ENCODE measurements at places on chromosomes 6 and 20. TPM values are rescaled to one million over a fixed set of nuclear protein-coding genes. Genes with fewer than 3 reads are reported as not detected.

GRCh38 chr6:117906507-117906957 lies 532 bp upstream of the SLC35F1 start:
- no peak for DNase-seq

DNA sequence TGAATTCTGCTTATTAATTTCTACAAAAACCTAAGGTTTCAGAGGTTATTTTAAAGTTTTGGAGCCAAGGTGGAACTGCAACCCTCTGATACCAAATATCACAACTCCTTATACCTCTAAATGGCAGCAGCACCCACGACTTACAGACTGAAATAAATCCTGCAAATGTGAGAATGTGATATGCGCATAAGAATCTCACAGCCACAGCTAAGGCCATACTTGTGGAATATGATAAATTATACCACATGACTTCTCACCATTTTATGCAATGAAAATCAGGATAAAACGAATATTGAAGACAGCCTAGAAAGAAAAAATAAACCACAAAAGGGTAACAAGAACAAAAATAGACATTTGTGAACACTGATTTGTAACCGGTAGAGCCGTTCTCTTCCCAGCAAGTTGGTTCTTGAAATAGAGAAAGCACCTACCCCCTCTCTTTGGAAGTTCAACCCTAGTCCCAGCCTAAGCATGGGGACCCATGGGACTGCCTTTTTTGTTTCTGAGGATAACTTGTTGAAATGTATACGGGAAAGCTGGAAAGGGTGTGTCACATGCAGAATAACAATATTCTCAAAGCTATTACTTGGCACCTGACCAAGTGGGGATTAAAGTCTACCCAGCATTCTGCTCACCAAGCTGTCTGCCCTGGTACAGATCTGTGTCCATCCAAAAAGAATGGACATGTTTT lies 47.1 kb upstream of the MCM9 start:
- no peak for DNase-seq

- DNase-seq: no peak
Measured at GRCh38 chr6:13431861-13432465, 55.4 kb downstream of the GFOD1 start.

DNA sequence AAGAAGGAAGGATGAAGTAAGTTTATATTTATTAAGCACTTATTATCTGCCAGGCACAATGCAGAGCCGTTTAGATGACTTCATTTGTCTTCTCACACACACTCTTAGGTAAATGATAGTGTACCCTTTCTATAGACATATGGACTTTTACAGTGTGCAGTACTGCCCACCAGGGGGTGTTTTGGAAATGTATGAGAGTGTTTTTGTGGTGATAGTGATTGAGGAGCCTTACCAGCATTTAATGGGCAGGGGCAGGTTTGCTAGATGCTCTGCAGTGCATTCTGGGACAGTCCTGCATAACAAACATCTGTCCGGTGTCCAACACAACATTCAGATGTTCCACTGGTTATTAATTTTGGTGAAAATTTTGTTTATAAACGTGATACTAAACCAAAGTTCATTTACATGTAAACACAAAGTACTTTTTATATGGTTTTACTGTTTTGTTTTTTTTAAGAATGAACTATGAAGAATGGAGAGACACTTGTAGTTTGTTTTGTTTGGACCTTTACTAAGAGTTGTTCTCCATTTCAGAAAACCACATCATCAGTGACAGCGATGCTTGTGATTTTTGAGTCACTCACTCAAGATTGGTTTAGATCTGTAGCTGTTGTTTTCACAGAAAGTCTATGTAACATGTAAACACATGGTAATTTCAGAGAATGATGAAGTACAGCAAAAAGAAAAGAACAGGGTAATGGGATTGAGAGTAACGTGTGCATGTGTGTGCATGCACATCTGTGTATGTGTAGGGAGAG lies 19.9 kb downstream of the KCNS1 start:
- DNase-seq: no peak

DNA sequence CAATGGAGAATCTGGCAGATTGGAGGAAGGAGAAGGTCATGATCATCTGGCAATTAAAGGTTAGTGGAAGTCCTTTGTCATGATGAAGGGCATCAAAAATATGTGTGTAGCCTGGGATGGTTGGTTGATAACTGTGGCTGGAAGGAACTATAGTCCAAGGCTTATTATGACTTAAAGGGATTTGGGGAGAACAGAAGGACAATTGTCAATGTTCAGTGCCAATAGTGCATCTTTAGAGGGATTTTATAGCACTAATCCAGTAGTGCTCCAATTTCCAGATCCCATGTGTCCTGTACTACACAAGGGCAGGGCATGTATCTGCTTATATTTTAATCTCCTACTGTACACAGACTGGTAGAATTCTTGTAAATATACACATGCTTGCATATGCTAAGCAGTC lies 5.0 kb upstream of the ZBTB24 start:
- DNase-seq: peak; percentile 25

GRCh38 chr6:116008470-116009243 lies 52.0 kb downstream of the FRK start:
- no peak for DNase-seq

DNA sequence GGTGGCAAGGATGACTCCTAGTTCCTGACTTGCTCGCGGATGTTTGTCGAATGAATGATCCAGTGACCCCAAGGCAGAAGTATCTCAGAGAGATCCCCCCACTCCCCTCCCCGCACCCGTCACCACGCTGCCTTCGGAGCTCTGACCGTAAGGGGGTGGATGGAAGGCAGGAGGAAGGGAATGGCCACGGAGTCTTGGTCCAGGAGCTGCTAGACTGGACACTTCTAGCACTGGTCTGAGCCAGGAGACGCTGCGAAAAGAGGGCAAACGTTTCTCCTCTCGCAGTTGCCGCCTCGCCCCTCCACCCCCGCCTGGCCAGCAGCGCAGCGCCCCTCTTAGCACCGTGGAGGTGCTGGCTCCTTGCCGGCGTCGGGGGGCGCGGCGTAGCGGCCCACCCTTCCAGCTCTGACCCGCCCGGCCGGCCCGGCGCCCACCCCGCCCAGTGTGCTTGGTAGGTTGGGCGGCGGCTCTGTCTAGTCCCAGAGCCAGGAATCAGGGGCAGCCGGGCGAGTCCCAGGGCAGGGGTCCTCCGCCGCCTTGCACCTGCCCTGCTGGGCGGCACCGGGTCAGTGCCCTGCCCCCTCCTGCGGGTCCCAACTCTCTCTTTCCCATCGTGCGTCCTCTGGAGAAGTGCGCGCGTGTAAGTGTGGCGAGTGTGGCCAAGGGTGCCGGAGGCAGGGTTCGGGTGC lies 2.4 kb upstream of the DBNDD2 start:
- no peak for DNase-seq

GRCh38 chr20:37995856-37996605 lies 37.2 kb downstream of the TTI1 start:
- no peak for DNase-seq

- DNase-seq: no peak
Measured at GRCh38 chr6:48068278-48069251, 42.4 kb downstream of the PTCHD4 start.

DNA sequence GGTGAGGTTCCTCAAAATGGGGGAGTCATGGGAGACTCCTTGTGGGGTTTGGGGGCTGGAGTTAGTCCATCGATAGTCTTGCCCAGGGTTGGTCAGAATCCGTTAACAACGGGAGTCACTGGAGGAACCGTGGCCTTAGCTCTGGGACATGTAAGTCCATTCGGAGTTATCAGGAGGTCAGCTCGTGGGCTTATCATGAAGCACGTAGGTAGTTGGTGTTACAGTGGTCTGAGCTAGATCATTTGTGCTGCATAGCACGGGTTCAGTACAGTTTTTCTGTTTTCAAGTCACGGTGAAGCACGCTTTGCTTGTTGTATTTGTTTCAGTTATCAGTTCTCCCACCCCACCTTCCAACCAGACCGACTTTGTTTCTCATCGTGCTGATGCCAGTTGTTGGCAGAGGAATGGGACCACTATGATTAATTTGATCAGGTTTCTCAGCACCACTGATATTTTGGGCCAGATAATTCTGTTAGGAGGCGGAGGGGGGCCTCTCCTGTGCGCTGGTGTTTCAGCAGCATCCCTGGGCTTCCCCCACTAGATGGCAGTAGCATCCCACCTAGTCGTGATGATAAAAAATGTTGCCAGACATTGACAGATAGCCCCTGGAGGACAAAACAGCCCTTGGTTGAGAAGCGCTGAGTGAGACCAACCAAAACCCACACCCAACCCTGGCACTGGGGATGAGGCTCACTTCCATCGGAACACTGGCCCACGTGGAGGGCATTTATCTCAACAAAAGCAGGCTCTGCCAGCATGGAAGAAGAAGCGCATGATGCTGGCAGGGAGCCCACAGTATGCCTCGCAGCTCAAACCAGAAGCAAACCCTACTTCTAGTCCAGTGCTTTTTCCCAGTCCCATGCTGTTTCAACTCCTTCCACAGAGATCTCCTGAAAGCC lies 2.2 kb upstream of the APMAP start:
- peak; percentile 91 for DNase-seq

- no peak for DNase-seq
Measured at GRCh38 chr20:44465001-44465560, 10.6 kb upstream of the TTPAL start.

GRCh38 chr6:142543606-142544005 lies 241.8 kb downstream of the ADGRG6 start:
- DNase-seq: no peak

DNA sequence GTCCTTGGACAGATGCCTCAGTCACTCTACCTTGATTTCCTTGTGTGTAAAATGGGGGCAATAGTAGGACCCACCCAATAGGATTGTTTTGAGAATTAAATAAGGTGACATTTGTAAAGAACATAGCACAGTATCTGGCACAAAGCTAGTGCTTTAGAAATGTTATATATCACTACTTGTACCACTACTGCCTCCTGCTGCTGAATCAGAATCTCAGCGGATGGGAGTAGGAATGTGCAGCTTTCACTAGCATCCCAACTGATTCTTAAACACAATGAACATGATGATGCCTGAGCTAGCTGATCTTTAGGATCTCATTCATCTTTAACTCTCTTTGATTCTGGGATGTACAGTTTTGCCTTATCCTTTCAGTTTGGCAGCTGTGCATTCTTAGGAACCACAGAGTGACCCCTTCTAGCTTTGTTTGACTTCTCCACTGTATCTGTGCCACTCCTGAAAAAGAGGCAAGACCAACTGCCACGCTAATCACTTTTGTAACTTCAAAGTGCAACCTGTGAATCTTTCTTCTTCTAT lies 7.2 kb downstream of the PBOV1 start:
- DNase-seq: no peak

DNA sequence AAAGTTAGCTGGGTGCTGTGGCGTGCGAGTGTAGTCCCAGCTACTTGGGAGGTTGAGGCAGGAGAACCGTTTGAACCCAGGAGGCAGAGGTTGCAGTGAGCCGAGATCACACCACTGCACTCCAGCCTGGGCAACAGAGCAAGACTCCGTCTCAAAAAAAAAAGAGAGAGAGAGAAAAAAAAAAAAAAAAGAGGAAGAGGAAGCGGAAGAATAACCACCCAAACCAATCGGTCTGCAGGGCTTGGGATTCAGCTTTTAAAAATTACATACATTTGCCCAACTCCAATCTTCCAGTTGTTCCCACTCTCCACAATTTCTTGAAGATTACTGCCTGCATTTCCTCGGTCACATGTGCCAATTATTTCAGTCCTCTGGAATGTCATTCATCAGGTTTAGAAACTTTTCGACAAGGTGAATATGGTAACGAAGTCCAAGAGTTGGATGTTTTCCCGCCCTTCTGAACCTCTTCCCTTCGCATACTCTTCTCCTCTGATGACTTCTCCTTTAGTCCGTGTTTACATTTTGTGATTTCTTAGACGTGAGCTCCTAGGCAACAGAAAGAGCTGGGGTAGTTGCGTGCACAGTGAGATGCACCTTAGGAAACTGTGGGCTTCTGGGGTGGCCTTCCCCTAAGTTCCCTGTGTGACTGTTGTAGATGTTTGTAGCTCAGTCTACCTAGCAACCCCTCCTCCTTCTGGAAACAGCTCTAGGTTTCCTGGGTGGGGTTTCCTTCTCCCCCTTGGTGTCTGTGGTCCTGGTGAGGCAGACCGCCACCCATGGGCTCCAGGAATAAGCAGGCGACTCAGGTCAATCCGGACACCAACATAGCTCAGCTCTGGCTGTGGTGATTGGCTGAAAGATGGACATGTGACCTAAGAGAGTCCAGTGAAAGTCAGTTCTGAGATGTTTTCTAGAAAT lies 63.0 kb upstream of the NCOA3 start:
- no peak for DNase-seq

- DNase-seq: no peak
Measured at GRCh38 chr20:18532626-18533025, 24.9 kb downstream of the SEC23B start.

- no peak for DNase-seq
Measured at GRCh38 chr6:16130932-16131387, 2.1 kb downstream of the MYLIP start.

DNA sequence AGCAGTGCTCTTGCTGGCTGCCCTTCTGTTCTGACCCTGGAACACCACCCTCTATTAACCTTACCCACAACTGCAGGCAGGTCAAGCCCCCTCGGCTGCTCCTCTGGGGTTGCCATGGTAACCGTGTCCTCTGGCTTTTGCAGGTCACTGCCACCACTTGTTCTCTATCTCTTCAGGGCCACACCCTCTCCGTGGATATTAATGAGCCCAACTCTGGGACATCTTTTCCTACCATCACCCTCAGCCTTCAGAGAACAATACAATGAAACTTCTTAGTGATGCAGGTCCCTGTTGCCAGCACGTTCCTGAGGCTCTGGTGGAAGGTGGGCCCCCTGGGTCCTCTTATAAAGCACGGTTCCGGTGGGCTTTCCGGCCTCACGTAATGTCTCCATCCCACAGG lies 30.8 kb upstream of the MICB start:
- DNase-seq: peak; percentile 80

- DNase-seq: no peak
Measured at GRCh38 chr6:52553719-52554118, 23.1 kb downstream of the TRAM2 start.

GRCh38 chr6:165804331-165805066 lies 141.5 kb upstream of the PDE10A start:
- DNase-seq: no peak

DNA sequence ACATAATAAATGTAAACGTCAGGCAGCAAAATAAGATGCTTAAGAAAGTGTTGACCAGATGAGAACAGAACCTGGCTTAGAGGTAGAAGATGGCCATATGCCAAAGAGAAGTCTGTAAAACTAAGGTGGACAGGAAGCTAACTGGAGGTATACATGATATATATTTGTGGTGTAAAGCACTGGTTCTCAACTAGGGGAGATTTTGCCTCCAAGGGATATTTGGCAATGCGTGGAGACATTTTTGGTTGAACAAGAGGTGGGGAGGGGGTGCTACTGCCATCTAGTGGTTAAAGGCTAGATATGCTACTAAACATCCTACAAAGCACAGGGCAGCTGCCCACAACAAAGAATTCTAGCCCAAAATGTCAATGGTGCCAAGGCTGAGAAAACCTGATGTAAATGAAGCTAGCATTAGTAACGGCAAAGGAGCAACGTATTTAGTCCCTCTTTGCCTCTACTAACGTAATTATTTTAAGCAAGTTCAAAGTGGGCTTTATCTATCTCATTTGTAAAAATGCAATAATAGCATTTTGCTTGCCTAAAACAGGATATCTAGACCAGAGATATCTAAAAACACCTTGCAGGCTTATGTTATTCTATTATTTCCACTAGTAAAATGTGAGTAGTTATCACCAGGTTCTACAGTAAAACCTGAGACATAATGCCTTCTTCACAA lies 182.6 kb downstream of the RNGTT start:
- DNase-seq: no peak

GRCh38 chr6:70734381-70734780 lies 66.7 kb downstream of the SMAP1 start:
- no peak for DNase-seq

NOX3 gene
- not detected for total RNA-seq

GDAP1L1 gene
- total RNA-seq: not detected

PRKN gene
- 4.9 TPM for total RNA-seq

UST gene
- total RNA-seq: 14.2 TPM

TNXB gene
- total RNA-seq: 207 TPM

TXNDC5 gene
- 88.1 TPM for total RNA-seq

Data from vagina (tissue), 2 donors.